NCI-H187 (cell line): ENCODE measurements at places on chromosomes 3 and 15.

GRCh38 chr15:39792844-39793335, 10.2 kb upstream of the FSIP1 start:
- no peak for DNase-seq

DNA sequence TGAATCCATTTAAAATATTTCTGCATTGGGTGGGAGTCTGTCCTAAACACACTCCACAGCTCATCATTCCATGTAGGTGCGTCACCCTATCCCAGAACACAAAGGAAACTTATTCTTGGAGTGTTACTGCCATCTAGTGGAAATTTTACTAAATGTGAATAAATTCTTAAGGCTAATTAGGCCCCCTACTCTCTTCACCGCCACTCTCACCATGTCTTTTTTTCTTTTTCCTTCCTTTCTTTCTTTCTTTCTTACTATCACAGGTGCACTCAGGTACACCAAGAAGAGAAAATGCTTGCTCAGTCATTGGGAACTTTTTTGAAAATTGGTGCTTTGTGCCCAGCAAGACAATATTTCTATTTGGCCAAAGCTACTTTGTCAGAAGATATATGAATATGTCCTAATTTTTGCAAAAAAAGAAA, 26.4 kb upstream of the ATP8B4 start:
- no peak for DNase-seq

- no peak for DNase-seq
Measured at GRCh38 chr3:108394563-108394962, 98.2 kb downstream of the HHLA2 start.

- no peak for DNase-seq
Measured at GRCh38 chr3:182910936-182911781, 69.2 kb downstream of the DCUN1D1 start.

- DNase-seq: no peak
Measured at GRCh38 chr15:54304321-54304720, 326.1 kb downstream of the UNC13C start.

- no peak for DNase-seq
Measured at GRCh38 chr3:46312991-46313390, 40.9 kb upstream of the CCR2 start.
